ENCODE measurements at places on chromosomes 3 and 15.
A peak's percentile ranks its signal among the peaks of the same experiment; 100 is the strongest.

- DNase-seq, result peak; percentile 14
These were observed 121.0 kb downstream of the TFDP2 start for GRCh38 chr3:142028243-142028777.

- DNase-seq, result no peak
These were observed 15.3 kb downstream of the PIGB start for GRCh38 chr15:55334371-55334770.

DNA sequence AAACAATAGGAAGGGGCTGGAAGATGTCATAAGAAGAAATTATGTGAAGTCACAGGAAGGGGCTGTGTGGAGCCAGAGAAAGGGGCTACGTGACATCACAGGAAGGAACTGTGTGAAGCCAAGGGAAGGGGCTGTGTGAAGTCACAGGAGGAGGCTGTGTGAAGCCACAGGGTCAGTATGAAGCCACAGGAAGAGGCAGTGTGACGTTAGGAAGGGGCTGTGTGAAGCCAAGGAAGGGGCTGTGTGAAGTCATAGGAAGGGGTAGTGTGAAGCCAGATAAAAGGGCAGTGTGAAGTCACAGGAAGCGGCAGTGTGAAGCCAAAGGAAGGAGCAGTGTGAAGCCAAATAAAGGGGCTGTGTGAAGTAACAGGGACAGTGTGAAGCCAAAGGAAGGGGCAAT is 32.5 kb downstream of the GASK1A start:
- no peak for DNase-seq

DNA sequence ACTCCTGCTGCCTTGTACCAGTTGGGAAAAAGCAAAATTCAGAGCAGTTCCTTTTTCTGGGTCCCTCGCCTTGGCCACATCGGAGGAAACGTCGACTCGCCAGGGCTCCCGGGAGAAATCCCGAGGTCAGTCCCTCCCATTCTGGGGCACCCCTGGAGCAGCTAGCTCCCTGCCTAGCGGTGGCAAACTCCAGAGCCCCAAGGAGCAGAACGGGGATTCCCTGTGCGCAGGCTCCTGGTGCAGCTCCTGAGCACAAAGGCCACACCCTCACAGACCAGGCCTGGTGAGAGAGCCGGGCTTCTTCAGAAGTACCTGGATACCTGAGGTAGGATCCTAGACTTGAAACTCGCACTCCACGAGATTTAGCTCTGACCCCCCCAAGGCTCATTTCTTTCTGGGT is 2.6 kb downstream of the LRRC3B start:
- no peak for DNase-seq

GRCh38 chr3:120661945-120662344 is 20.1 kb downstream of the HGD start:
- DNase-seq, result no peak

- no peak for DNase-seq
These were observed 40.3 kb downstream of the BBX start for GRCh38 chr3:107562969-107563529.

All from CD14-positive monocyte (primary cell).